ENCODE measurements at places on chromosomes 7 and 10.

DNA sequence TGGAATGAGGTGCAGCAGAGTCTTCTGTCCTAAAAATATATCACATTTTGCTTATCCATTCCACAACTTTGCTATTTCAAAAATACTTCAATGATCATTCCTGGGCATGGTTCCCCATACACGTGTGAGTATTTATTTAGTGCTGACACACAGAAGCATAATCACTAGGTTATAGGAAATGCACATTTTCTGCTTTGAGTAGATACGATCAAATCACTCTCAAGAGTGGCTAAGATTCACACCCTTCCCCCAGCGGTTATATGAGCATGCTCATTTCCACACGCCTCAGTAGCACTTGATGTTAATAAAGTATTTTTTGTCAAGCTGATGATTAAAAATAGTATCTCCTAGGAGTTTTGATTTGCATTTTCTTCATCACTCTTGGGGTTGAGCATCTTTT is 93.5 kb upstream of the LRRC4 start:
- DNase-seq = no peak

- DNase-seq = no peak
These were observed 124.7 kb downstream of the CUBN start for GRCh38 chr10:17004801-17005380.

DNA sequence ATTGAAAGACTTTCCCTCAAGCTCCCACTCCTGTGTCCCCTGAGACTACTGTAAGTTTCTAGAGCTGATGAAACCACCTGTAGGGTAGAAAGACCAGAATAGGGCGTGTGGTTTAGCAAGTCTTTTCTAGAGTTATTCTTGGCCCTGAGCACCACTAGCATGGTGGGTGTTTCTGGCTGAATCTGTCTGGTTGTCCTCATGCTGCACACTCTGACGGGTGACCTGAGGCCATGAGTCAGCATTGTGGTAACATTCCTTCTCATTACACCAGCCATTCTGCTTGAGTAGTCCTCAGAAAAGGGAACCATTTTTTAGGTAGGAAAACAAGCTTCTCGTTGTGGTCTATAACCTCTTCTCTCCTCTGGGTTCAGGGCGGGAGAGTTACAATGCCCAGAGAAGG is 250.3 kb downstream of the SNX13 start:
- DNase-seq = no peak

DNA sequence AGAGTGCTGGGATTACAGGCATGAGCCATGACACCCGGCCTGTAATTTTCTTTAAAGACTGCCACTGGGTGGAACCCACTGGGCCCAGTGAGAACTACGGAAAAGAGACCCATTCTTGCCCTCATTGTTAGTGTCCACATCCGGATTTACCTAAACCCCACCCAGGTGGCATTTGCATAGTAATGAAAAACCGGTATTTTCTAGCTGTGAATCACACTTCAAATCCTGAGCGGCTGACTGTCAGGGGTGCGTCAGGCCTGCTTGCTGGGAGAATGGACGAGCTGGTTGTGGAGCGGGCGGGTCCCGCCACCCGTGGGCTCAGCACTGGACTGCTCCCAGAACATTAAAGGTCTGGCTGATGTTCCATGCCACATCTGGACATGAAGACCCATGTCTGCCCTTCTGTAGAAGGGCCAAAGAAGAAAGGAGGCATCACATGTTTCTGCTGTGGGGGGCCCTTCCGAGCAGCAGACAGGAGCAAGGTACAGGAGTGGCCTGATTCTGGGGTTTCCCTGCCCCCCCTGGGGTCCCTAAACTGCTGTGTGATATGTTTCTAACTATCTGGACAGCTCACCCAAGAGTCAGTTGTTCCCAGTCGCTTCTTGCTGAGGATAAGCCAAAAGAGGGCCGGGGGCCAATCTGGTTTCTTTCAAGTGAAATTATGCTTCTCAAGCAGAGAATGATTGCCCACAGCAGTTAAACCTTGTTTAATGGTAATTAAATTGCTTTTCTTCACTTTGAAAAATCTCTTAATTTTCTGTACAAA is 46.4 kb downstream of the KIAA1217 start:
- no peak for DNase-seq

- no peak for DNase-seq
These were observed 25.5 kb downstream of the C10orf105 start for GRCh38 chr10:71694039-71694501.

DNA sequence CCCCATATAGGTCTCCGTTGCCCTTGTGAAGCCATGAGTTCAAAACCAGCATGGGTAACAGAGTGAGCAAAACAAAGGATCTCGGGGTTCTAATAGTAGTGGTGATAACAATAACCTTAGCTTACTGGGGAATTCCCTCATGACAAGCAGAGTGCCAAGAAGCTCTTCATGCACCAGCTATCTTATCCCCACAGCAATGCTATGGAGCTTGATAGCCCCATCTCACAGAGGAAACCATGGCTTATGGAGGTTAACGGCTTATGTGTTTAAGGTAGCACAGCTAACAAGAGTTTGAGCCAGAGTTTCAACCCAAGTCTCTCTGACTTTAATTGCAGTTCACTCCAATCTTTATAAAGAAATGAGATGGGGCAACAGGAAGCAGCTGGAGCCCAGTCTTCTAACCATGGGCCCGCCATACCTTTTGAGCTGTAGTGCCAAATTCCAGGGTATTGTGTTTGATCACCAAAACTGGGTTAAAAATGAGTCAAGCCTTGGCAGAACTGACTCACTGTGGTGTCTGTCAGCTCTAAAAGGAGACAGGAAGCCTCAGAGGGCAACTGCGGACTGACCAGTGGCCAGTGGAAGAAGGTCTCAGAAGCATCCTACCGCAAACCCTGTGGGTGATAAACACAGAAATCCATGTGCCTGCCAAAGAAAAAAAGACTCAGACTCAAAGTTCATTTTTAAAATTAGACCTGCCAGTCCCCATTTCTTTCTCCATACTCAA is 16.5 kb upstream of the PLAU start:
- peak; percentile 29 for DNase-seq

GRCh38 chr10:108684431-108684830 is 1238.9 kb downstream of the XPNPEP1 start:
- no peak for DNase-seq

GRCh38 chr7:92276460-92276864 is 30.7 kb downstream of the ANKIB1 start:
- DNase-seq = no peak

- no peak for DNase-seq
These were observed 251.2 kb downstream of the ARHGAP12 start for GRCh38 chr10:31677195-31678138.
